Tibial nerve (tissue), 4 donors: ENCODE measurements at places on chromosomes 12 and 14.
A peak's percentile ranks its signal among the peaks of the same experiment; 100 is the strongest.

- no peaks in the 10 kb centered on the region for H3K36me3 ChIP-seq
- H3K27ac ChIP-seq: no peak within 1 kb of the TSS
- DNase-seq: no peak
- H3K27me3 ChIP-seq: peaks cover 62% of the 10 kb centered on the region
- no peak within 1 kb of the TSS for H3K4me3 ChIP-seq
Measured at GRCh38 chr14:100903672-100904185, at the start of gene RTL1. Gene RTL1 (minus strand): TSS chr14:100903722. CDS start chr14:100884788, 18,934 bp downstream.

DNA sequence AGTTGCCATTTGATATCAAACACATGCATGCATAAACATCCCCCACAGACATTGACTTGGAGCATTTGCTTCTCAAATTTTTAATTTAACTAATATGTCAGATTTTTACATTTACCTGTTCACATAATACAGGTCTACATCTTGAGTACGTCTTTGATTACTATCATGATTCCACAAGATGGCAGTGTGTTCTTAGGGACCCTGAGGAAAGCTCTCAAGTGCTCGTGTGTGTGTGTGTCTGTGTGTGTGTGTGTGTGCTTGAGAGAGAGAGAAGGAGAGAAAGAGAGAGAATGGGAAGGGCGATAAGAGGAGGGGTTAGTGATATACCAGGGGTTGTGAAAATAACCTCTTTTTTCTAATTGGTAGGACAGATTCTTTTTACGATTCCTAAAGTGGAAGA is 167.1 kb upstream of the OR4E1 start:
- DNase-seq: no peak
- no peak overlapping the region for H3K4me3 ChIP-seq
- no peak overlapping the region for H3K27ac ChIP-seq
- H3K36me3 ChIP-seq: no peaks in the 10 kb centered on the region

DNA sequence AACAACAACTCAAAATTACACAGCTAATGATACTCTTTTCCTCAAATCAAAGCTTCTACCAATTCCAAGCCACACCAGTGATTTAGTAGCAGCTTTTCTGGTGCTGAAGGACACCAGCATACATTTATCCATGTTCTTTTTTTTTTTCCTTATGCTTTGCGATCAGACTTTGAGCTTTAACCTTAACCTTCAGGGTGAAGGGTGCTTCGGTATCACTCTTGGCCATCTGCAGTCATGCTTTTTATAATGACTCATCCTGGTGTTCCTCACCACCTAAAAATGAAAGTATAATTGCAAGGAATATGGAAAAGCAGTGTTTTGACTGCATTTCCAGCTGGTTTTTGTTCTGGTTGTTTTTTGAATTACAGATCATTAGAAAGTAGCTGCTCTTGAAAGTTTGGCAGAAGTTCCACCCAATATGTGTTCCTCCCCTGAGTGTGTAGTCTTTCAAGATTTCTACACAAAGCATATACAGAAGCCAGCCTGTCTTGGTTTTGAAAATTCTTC is 1.3 kb upstream of the SLC41A2 start:
- no peaks in the 10 kb centered on the region for H3K36me3 ChIP-seq
- H3K4me3 ChIP-seq: no peak overlapping the region
- DNase-seq: no peak
- peak overlapping the region; percentile 82 for H3K27ac ChIP-seq
- no peaks in the 10 kb centered on the region for H3K27me3 ChIP-seq

DNA sequence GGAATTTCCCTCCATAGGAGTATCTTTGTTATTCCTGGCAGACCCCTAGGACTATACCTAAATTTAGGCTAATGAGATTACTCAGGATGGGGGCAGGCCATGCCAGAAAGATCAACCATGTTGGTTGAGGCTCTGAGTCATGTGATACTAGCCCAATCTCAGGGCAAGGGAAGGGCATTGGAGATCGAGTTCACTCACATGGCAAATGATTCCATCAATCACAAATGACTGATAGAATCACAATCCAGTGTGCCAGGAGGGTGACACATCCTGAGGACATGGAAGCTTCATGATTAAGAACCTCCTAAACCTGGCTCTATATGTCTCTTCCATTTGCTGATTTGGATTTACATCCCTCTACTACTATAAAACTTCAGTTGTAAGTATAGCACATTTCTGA is 182.3 kb downstream of the NTF3 start:
- no peaks in the 10 kb centered on the region for H3K4me1 ChIP-seq
- no peak for DNase-seq
- no peak overlapping the region for H3K4me3 ChIP-seq

DNA sequence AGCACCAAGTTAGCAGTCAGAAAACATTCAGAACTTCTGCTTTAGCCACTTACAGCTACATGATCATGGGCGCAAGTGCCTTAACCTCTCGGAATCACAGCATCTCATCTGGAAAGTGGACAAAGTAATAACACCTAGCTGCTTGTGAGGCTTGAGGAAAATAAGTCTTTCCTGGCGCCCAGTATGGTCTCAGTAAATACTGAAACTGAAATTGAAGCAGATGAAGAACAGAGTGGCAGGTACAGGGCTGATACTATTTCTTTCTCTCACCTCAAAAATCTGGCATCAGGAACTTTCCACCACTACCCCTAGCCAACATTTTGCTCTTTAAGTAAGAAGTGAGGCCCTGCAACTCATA is 129.7 kb upstream of the FUT8 start:
- H3K27ac ChIP-seq: peak overlapping the region; percentile 80
- no peak overlapping the region for H3K4me3 ChIP-seq
- H3K4me1 ChIP-seq: peaks cover 28% of the 10 kb centered on the region
- no peaks in the 10 kb centered on the region for H3K27me3 ChIP-seq
- H3K36me3 ChIP-seq: no peaks in the 10 kb centered on the region
- no peak for DNase-seq

DNA sequence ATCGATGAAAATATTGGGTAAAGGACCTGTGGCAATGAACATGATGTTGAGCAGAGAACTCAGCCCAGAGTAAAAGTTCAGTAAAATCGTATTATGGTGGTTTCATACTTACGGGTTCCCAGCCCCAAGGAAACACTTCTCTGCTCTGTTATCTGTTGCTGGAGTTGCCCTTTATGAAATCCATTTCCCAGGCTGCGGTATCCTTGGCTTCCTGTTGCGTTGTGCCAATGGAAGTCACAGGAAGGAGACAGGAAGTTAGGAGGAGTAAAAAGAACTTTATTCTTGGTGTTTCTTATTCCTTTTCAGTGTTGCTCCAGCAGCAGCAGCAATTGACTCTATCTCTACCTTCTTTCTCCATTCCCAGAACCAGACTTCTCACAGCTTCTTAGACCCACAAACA is 965.2 kb downstream of the VRK1 start:
- H3K27ac ChIP-seq: no peak overlapping the region
- H3K4me1 ChIP-seq: no peaks in the 10 kb centered on the region
- no peaks in the 10 kb centered on the region for H3K36me3 ChIP-seq
- H3K27me3 ChIP-seq: no peaks in the 10 kb centered on the region

- no peak for DNase-seq
- no peaks in the 10 kb centered on the region for H3K27me3 ChIP-seq
- no peak overlapping the region for H3K27ac ChIP-seq
- H3K4me1 ChIP-seq: no peaks in the 10 kb centered on the region
- H3K36me3 ChIP-seq: no peaks in the 10 kb centered on the region
- H3K4me3 ChIP-seq: no peak overlapping the region
Measured at GRCh38 chr14:75757644-75758402, 96.8 kb downstream of the TTLL5 start.

- H3K4me3 ChIP-seq: no peak overlapping the region
- no peaks in the 10 kb centered on the region for H3K36me3 ChIP-seq
- no peak for DNase-seq
Measured at GRCh38 chr12:109773384-109774011, 59.7 kb downstream of the TRPV4 start.

- no peak overlapping the region for H3K4me3 ChIP-seq
- H3K36me3 ChIP-seq: no peaks in the 10 kb centered on the region
- H3K27ac ChIP-seq: no peak overlapping the region
- H3K4me1 ChIP-seq: peaks cover 6% of the 10 kb centered on the region
- H3K27me3 ChIP-seq: no peaks in the 10 kb centered on the region
- no peak for DNase-seq
Measured at GRCh38 chr14:101152855-101153254, 249.3 kb upstream of the RTL1 start.

DNA sequence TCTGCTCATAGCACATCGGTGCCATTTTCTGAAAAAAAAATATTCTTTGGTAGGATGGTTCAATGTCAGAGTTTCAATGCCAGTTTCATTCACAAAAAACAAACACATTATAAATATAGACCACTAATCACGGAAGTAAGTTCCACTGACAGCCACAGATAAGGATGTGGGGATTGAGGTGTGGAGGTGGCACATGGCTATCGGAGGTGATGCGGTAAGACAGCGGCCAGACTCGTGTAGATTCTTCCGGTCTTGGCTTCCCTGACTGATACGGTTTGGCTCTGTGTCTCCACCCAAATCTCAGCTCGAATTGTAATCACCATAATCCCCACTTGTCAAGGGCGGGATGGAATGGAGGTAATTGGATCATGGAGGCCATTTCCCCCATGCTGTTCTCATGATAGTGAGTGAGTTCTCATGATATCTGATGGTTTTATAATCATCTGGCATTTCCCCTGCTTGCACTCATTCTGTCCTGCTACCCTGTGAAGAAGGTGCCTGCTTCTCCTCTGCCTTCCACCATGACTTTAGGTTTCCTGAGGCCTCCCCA is 693.4 kb downstream of the VRK1 start:
- no peak for DNase-seq
- H3K4me3 ChIP-seq: no peak overlapping the region
- H3K4me1 ChIP-seq: no peaks in the 10 kb centered on the region
- no peak overlapping the region for H3K27ac ChIP-seq
- H3K36me3 ChIP-seq: no peaks in the 10 kb centered on the region

DNA sequence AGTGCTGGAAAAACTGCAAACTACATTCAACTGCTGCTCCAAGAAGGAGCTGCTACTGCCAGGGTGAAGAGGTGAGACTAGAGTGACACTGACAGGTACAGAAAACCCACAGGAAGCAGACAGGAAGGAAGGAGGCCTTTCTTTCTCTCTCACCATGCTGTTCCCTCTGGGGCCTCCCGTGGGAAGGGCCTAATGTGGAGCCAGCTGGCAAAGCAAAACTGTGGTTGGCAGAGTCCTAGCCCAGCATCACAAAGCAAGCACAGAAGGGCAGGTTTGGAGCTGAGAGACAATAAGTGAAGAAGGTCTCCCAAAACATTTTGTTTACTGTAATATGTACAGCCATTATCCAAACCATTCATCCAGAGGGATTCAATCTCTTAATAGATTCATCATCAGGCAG is 122.5 kb upstream of the MAX start:
- no peak overlapping the region for H3K4me3 ChIP-seq
- H3K4me1 ChIP-seq: no peaks in the 10 kb centered on the region
- H3K36me3 ChIP-seq: no peaks in the 10 kb centered on the region
- H3K27me3 ChIP-seq: no peaks in the 10 kb centered on the region

GRCh38 chr14:94398182-94398479 is 9.7 kb upstream of the SERPINA1 start:
- H3K36me3 ChIP-seq: no peaks in the 10 kb centered on the region
- H3K4me3 ChIP-seq: no peak overlapping the region
- no peak overlapping the region for H3K27ac ChIP-seq
- no peaks in the 10 kb centered on the region for H3K4me1 ChIP-seq

GRCh38 chr12:92603741-92604432 is 98.9 kb upstream of the PLEKHG7 start:
- no peaks in the 10 kb centered on the region for H3K27me3 ChIP-seq
- no peak overlapping the region for H3K4me3 ChIP-seq
- H3K4me1 ChIP-seq: peaks cover 34% of the 10 kb centered on the region
- no peaks in the 10 kb centered on the region for H3K36me3 ChIP-seq
- H3K27ac ChIP-seq: no peak overlapping the region

DNA sequence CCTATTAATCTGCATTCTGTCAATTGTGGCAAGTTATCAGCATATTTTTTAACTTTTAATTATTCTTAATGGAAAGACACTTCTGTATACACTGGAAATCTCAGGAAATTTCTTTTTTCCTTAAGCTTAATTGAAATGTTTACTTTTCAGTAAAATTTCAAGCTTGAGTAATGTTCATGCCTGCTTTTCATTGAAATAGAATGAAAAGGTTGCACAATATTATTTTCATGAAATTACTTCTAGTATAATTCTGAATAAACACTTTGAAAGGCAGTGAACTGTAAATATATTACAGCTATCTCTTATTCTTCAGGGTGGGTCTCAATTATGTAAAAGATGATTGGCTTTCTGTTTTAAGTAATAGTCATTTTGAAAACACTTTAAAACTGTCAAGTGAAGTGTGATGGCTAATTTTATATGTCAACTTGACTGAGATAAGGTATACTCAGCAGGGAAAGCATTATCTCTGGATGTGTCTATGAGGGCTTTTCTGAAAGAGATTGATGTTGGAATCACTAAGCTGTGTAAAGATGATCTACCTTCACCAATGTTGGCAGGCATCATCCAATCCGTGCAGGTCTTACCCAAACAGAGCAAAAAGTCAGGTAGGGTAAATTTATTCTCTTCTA is 29.9 kb downstream of the CLEC2D start:
- no peaks in the 10 kb centered on the region for H3K36me3 ChIP-seq
- DNase-seq: no peak
- no peak overlapping the region for H3K27ac ChIP-seq
- no peak overlapping the region for H3K4me3 ChIP-seq
